CD4-positive, alpha-beta memory T cell (primary cell): ENCODE measurements at places on chromosomes 5 and 9.

DNA sequence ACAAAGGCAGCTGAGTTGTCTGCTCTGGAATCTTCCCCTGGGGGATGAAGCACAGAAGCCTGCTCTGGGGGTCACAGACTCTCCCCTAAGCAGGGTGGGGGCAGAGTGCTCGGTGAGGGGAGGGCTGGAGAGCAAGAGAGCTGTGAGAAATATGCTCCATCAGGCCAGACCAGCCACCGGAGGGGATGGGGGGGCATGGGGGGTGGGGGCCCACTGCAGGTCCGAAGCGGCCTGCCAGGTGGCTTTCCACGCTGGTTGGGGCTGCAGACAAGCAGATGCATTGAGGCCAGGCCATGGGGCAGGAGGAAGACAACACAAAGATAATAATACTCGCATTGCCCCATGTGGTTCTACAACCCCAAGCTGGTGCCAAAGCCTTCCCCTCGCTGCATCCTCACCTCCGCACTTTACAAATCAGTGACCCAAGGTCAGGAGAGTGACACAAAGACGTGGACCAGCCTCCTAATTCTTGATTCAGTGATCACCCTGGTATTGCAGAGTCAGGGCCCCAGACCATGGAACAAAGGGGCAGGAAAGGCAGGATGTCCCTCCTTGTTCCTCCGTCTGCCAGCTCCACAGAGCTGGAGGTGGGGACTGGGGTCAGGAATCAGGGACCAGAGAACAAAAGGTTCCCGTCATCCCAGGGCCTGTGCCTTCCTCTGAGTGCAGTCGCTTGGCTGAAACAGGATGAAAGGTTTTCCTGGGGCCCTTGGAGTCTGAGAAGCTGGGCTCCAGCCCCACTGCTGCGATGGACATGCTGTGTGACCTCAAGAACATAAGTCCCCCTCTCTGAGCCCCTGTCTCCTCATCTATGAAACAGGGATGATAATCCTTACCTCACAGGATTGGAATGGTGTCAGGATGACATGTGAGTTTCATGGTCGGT is 37.2 kb upstream of the GABRP start:
- no peak for DNase-seq

DNA sequence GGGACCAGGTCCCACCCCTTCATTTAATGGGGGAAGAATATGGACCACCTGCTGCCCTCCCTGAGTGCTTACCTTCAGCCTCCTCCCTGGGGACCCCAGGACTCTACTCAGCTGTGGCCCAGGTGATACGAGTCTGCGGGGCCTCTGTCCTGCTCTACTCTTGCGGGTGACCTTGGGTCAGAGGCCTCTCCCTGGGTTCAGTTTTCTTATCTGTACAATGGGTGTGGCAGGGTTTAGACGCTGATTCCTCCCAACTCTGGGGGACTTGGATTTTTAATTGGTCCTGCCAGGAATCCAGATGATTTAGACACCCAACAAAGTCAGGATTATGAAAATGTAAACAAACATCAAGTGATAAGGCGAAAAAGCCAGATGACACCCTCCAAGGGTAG is 25.0 kb downstream of the FAM163B start:
- DNase-seq: no peak

DNA sequence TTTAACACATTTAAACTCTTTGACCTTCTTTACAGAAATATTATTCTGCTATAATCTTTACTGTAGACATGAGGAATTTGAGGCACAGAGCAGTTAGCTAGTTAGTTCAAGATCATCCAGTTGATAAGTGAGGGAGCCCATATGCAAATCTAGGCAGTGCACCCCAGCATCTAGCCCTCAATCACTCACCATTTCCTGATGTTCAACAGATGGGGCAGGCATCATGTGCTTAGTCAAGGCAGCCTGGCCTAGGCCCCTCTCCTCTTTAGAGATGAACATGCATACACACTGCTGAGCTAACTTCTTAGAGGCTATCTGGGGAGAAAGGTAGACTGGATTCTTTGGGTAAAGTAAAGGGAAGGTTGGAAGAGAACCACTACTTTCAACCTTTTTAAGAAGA is 206.8 kb upstream of the SLC24A2 start:
- DNase-seq: no peak

- DNase-seq: no peak
These were observed 118.1 kb downstream of the TRIO start for GRCh38 chr5:14261235-14261634.

- no peak for DNase-seq
These were observed 7.8 kb downstream of the AGPAT2 start for GRCh38 chr9:136679431-136679941.

- DNase-seq: no peak
These were observed 33.0 kb downstream of the FRMPD1 start for GRCh38 chr9:37683531-37684371.
